ENCODE measurements at places on chromosomes 12 and 14. TPM values are rescaled to one million over a fixed set of nuclear protein-coding genes. Genes with fewer than 3 reads are reported as not detected.

The MAPKAPK5 gene
- polyA plus RNA-seq, result 46.7 TPM

- no peak for DNase-seq
Measured at GRCh38 chr12:108570743-108571608, 8.6 kb downstream of the ISCU start.

GRCh38 chr12:127729381-127729780 is 537.6 kb upstream of the TMEM132C start:
- no peak for DNase-seq

DNA sequence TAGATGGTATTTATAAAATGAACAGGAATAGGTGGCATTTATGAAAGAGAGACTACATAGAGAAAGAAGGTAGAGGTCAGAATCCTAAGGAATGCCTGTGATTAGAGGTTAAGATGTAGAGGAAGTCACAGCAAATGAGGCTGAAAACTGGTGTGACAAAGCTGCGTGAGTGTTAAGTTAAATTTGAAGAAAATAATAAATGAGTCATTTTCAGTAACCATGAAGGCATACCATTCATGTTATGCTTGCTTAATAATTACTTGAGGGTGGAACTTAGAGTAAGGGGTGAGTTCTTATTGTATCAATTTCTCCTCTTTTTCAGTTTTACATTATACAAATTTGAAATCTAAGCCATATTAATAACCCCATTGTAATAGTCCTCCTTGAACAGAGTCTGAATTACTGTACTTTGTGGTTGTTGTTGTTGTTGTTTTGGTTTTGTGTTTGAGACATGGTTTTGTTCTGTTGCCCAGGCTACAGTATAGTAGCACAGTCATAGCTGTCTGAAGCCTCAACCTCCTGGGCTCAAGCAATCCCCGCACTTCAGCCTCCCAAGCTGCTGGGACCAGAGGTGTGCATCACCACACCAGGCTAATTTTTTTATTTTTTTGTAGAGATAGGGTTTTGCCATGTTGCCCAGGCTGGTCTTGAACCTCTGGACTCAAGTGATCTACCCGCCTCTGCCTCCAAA is 761.5 kb downstream of the GALC start:
- no peak for DNase-seq

GRCh38 chr14:103684871-103685270 is 30.4 kb downstream of the XRCC3 start:
- no peak for DNase-seq

DNA sequence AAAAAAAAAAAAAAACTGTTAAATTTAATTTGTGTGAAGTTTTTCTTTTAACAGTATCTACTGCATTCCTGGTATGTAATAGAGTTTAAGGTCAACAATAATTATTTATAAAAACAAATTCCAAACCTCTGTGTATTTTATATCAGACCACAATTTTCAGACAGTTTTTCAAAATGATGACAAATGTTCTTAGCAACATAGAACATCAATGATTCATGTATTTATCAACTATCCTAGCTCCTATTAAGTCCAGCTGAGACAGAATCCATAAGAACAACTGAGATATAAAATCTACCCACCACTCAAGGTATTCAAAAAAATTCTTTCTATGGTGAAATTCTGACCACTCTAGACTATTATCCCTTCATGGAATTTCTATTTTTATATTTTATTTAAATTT is 144.5 kb downstream of the EPS8 start:
- no peak for DNase-seq

GRCh38 chr14:24665440-24665991 is 31.5 kb upstream of the GZMB start:
- no peak for DNase-seq

- no peak for DNase-seq
Measured at GRCh38 chr12:15520083-15520482, 197.8 kb downstream of the PTPRO start.

GRCh38 chr12:47799357-47799955 is 20.2 kb downstream of the HDAC7 start:
- no peak for DNase-seq

DNA sequence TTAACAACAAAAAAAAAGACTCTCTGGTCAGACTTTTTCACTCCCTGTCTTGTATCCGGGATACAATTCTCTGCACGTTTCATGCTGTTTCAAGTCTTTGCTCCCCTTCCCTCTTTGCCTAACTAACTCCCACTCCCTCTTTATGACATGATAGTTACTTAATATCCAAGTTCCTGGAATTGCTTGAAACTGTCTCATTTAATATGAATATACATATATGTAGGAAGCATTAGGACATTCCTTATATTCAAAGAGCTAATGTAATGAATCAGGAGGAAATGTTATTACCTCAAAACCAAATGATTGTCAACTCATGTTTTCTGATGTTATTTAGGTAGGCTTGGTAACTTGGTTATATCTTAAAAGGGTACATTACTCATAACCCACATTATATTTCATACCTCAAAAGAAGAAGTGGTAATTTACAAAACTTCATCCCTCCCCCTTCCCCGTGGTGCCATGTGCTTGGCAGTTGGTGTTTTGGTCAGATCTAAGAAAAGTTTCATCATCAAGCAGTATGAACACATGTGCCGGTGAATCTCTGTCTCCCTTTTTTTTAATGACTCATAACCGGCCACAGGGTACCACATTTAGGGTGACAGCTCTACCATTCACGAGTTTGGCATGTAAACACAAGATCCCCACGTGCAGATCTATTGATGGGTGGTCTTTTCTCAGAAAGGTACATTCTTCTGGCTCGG is 56.5 kb downstream of the HCAR2 start:
- no peak for DNase-seq

DNA sequence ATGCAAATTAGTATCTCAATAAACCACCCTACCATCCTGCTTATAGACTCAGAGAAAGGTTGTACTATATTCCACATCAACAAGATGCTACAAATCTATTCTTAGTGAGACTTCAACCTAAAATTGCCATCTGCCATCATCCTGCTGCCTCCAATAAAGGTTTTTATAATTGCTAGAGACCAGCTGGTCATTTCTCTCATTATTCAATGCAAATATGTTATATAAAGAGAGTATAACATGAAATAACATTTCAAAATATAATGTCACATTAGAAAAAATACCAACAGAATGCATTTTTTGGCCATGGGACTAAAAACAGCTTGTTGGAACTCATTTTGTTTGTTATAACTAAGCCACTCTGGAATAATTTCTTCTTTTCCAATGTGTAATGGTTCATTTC is 247.3 kb downstream of the LRIG3 start:
- no peak for DNase-seq

The LTBP2 gene
- 3.3 TPM for polyA plus RNA-seq

- no peak for DNase-seq
Measured at GRCh38 chr12:99745121-99745520, 97.6 kb downstream of the GARIN6 start.

GRCh38 chr14:26839481-26839880 is 241.6 kb upstream of the NOVA1 start:
- no peak for DNase-seq

GRCh38 chr12:100497105-100497795 is 23.6 kb downstream of the NR1H4 start:
- no peak for DNase-seq

DNA sequence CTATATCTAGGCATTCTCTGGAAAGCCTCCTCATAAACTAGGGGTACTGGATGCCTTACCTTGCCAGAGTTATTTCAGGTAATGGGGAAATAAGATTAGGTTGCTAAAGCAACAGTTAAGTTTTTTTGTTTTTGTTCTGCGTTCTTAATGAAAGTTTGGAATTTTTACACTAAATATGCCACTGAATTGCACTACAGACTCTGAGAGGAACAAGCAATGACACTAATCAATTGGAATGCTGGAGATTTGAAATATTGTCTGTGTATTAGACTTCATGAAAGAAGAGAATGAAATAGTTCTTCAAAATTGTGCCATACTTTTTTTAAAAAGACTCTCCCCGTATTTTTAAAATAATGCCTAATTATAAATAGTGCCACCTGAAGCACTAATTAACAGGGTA is 287.8 kb downstream of the NAV3 start:
- no peak for DNase-seq

The RD3L gene
- not detected for polyA plus RNA-seq

The HOXC13 gene
- not detected for polyA plus RNA-seq

The TMEM63C gene
- polyA plus RNA-seq, result 0.50 TPM

GRCh38 chr14:68270342-68270741 is 450.8 kb downstream of the RAD51B start:
- no peak for DNase-seq

- no peak for DNase-seq
Measured at GRCh38 chr14:50045039-50045711, 71.2 kb downstream of the VCPKMT start.

The BRI3BP gene
- 11.4 TPM for polyA plus RNA-seq

The HHIPL1 gene
- 2.0 TPM for polyA plus RNA-seq

The DTX1 gene
- polyA plus RNA-seq, result 15.1 TPM

- DNase-seq, result no peak
Measured at GRCh38 chr12:114396869-114397719, 8.8 kb downstream of the TBX5 start.

The OVCH1 gene
- polyA plus RNA-seq, result 0.18 TPM

The NACA gene
- 2,254 TPM for polyA plus RNA-seq

DNA sequence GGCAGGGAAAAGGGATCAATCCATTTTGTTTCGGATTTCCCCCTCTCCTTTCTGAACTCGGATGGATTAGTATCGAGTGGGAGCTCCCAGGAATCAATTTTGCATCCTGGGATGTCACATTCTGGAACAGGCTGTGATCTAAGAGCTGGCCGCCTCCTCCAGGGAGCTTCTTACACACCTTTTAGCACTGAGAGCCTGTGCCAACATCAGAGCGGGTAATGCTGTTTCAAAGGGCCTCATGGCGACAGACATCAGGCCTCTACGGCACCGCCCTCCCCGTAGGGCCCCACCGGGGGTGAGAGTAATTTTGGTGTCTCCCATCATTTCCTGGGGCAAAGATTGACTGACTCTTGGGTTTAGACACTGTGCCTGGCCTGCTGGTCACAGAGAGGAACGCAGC is 2.7 kb downstream of the GALNT9 start:
- no peak for DNase-seq

GRCh38 chr12:110546339-110546738 is 36.8 kb downstream of the PPTC7 start:
- no peak for DNase-seq

DNA sequence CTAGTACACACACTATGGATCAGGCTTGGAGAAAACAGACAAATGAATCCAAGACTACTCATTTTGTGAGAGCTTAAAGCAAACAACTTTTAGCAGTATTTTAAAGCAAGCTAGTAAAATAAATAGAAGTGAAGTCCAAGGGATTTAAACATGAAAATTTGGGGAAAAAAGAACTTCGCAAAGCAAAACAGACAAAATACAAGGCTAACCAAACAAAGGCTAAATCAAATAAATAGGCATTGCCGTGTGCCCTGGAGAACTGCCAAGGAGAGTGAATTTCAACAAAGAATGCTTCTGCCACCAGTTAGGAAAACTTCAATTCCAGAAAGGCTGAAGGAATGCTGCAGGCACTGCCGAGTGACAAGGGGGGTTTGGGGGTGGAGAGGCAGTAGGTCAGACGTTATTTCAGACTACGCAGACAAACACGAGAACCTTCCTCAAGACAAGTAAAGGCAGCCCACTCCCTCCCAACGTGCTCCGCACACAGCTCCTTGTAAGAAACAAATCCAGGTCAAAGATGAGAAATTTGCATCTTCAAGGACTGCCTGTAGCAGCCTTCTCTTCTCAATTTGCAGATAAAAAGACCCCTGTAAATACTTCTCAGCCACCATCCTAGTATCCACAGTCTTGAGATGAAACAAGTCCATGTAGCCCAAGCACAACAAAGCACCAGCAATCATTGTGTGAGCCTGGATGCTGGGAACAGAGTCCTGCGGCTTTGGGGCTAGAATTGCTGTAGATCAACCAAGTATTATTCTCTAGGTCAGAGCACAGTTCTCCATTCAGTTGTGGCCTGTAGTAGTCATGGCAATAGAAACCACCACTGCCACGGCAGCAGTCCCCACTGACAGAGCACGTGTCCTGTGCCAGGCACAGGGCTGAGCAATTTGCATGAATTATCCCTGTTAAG is 43.3 kb downstream of the EFCAB11 start:
- DNase-seq, result peak; percentile 32

The PRKD1 gene
- 33.4 TPM for polyA plus RNA-seq

- no peak for DNase-seq
Measured at GRCh38 chr14:31206536-31207286, 882 bp downstream of the HECTD1 start.

The ACACB gene
- polyA plus RNA-seq, result 18.0 TPM

DNA sequence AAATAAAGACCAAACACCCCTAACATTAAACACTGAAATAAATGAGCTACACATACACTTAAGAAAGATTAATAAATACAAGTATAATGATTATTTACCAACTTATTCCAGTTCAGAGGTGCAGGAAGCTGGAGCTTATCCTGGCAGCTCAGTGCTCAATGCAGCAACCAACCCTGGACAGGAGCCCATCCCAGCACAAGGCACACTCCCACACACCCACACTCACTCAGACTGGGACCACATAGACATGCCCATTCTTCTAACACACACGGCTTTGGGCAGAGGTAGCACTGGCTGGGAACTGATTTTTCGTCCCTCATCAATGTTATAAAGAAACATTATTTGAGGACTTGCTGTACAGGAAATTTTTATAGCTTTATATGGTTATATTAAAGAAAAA is 797.4 kb downstream of the RPS29 start:
- no peak for DNase-seq

DNA sequence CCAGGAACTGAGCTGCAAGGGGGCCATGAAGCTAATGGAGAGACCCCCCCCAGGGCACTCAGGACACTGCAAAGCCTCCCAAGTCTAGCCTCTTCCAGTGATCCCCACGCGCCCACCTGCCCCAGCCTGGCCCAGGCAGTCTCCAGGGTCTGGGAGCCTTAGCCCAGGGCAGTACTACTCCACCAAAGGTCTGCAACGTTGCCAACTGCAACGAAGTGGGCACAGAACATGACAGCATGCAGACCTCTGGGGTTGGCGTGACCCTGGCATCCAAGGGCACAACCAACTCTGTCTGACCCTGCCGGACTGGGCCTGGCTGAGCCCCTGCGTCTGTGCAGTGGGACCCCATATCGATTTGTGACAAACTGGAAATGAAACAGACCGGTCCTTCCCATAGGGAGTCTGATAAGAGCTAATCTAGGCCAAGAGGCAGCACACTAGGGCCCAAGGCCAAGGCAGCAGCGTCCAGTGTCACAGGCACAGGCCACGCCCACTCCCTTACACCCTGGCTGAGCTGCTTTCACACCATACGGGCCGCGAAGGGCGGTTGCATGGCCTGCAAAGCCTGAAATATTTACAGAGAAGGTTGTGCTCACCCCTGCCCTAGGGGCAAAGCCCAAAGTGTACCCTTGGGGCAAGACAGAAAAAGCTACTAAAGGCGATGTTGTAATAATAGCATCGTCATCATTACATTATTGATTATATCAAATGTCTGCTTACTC is 76.7 kb downstream of the NCOR2 start:
- DNase-seq, result no peak

- no peak for DNase-seq
Measured at GRCh38 chr12:106978035-106978800, 8.7 kb downstream of the MTERF2 start.

GRCh38 chr12:111840807-111841206 is 1.2 kb upstream of the MAPKAPK5 start:
- no peak for DNase-seq

- no peak for DNase-seq
Measured at GRCh38 chr12:6231359-6232268, 31.4 kb downstream of the CD9 start.

Measured in right renal pelvis (tissue), 4 donors.